ENCODE measurements at places on chromosomes 7 and 10. TPM values are rescaled to one million over a fixed set of nuclear protein-coding genes. Genes with fewer than 3 reads are reported as not detected.

- DNase-seq, result no peak
These were observed 202.1 kb downstream of the TNS3 start for GRCh38 chr7:47379629-47380324.

DNA sequence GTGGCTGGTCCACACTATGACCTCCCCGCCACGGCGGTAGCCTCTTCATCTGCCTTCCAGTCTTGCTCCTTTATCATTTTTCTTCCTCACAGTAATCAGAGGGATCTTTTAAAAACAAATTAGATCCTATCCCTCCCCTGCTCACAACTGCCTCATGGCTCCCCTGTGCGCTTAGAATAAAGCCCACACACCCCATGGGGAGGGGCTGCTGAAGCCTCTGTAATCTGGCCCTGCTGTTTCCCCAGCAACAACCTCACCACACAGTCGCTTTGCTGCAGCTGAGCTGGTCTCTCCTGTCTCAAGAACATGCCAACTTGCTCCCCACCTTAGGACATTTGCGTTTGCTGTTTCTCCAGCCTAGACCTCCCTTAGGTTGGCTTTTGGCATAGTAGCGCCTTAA lies 41.0 kb downstream of the SP8 start:
- DNase-seq, result no peak

- DNase-seq, result no peak
These were observed 1128.5 kb downstream of the TYW1 start for GRCh38 chr7:68125168-68125567.

GRCh38 chr7:156792611-156793010 lies 100.4 kb downstream of the LMBR1 start:
- no peak for DNase-seq

DNA sequence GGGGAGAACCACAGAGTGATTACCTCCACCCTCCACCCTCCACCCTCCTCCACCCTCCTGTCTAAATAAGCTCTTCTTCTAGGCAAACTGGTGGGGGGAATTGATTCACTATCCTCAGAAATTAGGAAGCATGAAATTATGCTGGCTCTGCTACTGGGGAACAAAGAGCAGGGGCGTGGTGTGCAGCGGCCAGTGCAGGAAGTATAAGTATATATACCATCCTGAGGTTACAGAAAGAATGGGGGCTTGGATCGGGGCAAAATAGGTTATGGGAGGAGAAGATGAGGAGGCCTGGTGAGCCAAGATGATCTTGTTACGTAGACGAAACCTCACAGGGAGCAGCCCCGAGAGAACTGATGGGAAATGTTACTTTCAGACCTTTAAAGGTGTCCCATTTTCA lies 49.1 kb downstream of the SYPL1 start:
- no peak for DNase-seq

Gene TMEM178B
- total RNA-seq, result 0.25 TPM

Gene COL26A1
- not detected for total RNA-seq

Gene PODXL
- 0.18 TPM for total RNA-seq

Gene PNLIP
- total RNA-seq, result not detected

Data from activated naive CD4-positive, alpha-beta T cell treated with anti-CD3 and anti-CD28 coated beads, Interleukin-2, amount 50 U/mL, for 72 hours (primary cell).